Stomach (tissue), 19 donors: ENCODE measurements at places on chromosomes 7 and 10.

GRCh38 chr7:144818511-144818910 lies 17.3 kb downstream of the TPK1 start:
- DNase-seq = no peak

- peak; percentile 17 for DNase-seq
Observed at GRCh38 chr10:47025540-47026300, 114.5 kb downstream of the PTPN20 start.

- peak; percentile 44 for DNase-seq
Observed at GRCh38 chr10:77877441-77878344, 48.9 kb downstream of the DLG5 start.

GRCh38 chr10:28949005-28950004 lies 272.0 kb downstream of the BAMBI start:
- no peak for DNase-seq

DNA sequence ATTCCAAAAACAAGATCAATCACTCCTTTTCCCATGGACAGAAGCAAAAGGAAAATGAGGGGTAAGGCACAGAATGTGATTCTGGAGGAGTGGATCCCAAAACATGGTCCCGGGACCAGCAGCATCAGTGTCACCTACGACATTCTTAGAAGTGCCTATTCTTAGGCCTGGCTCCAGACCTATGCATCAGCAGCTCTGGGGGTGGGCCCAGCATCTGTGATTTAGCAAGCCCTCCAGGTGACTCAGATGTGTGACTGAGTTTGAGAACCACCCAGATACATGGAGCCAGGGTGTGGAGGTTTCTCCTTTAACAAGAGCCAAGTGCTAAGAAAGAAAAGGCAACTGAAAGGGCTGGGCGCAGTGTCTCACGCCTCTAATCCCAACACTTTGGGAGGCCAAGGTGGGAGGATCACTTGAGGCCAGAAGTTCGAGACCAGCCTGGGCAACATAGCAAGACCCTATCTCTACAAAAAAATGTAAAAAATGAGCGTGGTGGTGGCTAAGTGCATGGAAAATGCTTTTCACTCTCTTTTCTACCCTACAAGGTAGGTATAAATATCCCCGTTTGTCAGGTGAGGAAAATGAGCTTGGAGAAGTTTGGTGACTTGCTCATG lies 17.1 kb upstream of the ARPC1A start:
- DNase-seq = peak; percentile 57

DNA sequence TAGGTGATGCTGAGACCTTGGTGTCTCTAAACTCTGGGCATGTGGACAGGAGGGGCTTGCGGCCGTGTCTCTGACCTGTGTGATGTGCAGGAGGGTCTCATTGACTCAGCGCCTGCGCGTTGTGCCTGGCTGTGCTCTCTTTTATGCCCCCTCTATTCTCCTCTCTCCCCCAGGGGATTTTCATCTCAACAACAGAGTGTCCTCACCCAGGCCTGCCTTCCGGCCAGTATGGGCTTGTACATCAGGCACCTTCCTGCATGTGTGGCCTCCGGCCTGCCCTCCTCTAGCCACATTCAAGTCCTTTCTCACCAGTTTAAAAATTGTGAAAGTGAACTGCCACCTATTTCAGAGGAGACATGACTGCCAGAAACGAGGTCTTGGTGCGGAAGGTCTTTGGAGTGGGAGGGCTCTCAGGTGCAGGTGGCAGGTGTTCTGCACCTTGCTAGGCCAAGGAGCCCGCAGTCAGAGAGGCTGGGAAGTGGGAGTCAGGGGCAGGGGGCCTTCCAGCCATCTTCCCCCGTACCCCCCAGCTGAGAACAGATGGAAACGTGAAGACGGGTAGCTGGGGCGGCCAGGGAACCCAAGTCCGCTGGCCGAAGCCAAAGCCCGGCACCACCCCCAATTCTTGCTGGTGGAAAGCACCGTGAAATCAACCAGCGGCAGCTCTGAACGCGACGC lies 531 bp upstream of the INTS15 start:
- no peak for DNase-seq

GRCh38 chr10:63899673-63900300 lies 378.6 kb downstream of the REEP3 start:
- no peak for DNase-seq

GRCh38 chr7:136845899-136846465 lies 22.5 kb upstream of the CHRM2 start:
- no peak for DNase-seq

DNA sequence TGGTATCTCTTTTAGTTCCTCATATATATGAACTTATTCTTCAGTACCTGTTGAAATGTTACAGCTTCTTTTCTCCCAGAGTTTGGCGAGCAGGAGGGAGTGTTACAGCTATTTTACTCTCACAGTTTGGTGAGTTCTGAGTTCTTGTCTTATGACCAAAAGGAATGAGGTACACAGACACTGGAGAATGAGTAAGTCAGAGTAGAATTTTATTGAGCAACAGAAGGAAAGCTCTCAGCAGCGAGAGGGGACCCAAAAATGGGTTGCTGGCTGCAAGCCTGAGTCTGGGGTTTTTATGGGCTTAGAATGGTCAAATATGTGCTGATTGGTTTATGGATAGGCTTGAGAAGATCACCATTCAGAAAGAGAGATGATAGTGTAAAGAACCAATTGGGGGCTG lies 175.2 kb downstream of the CDK14 start:
- no peak for DNase-seq

- no peak for DNase-seq
Observed at GRCh38 chr7:71824006-71824760, 588.0 kb downstream of the CALN1 start.

GRCh38 chr7:108628678-108629077 lies 59.0 kb downstream of the DNAJB9 start:
- DNase-seq = no peak

- no peak for DNase-seq
Observed at GRCh38 chr7:8590791-8591190, 157.4 kb downstream of the NXPH1 start.

- no peak for DNase-seq
Observed at GRCh38 chr10:6721480-6721879, 141.4 kb upstream of the PRKCQ start.

- no peak for DNase-seq
Observed at GRCh38 chr7:55641811-55642210, 69.5 kb upstream of the VOPP1 start.

GRCh38 chr10:33453081-33454025 lies 118.9 kb upstream of the NRP1 start:
- DNase-seq = no peak

- no peak for DNase-seq
Observed at GRCh38 chr10:370449-370825, 235.2 kb downstream of the ZMYND11 start.

GRCh38 chr7:44309271-44310091 lies 15.9 kb downstream of the CAMK2B start:
- DNase-seq = peak; percentile 67

GRCh38 chr7:25240340-25240739 lies 12.1 kb upstream of the NPVF start:
- no peak for DNase-seq

DNA sequence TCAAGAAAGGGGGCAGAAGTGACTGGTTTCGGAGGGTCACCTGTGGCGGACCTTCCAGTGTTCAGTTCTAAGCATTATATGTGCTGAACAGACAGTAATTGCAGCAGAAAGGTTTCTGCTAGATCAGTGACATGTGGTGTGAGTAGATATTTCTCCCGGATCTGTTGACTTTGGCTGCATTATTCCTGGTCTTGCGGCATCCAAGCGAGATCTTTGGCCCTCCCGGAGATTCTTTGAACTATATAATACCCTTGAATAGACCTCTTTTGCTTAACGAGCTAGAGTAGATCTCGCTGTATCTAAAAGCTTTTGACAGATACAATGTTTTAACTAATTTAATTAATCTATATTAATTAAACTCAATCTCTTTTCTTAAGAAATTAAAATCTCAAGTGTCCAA lies 99.8 kb downstream of the PTN start:
- no peak for DNase-seq

- no peak for DNase-seq
Observed at GRCh38 chr10:72719941-72720592, 28.1 kb downstream of the MCU start.

- DNase-seq = no peak
Observed at GRCh38 chr7:107196834-107197610, 28.2 kb downstream of the HBP1 start.

DNA sequence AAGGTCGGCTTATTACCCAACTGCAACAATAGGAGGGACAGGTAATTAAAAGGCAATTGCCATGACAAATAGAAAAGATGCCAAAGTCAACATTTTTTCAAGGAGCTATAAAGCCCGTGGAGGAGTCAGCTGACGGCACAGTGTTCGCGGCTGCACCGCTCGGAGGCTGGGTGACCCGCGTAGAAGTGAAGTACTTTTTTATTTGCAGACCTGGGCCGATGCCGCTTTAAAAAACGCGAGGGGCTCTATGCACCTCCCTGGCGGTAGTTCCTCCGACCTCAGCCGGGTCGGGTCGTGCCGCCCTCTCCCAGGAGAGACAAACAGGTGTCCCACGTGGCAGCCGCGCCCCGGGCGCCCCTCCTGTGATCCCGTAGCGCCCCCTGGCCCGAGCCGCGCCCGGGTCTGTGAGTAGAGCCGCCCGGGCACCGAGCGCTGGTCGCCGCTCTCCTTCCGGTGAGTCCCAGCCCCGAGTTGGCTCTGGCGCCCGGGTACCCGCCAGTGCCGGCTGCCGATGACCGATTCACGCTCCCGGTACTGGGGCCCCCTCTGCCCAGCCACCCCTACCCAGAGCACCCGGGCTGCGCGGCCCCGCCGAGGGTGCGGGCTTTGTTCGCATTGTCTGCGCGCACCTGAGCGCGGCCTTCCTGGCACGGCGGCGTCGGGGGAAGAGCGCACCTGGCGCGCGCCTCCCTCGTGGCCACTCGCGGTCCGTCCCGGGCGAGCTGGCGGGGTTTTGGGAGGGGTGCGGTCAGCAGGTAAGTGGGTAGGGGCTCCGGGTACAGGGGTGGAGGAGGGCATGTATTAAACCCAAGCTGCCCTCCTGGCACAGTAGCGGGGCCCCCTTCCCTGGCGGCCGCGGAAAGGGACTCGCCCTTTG lies at the start of gene VWA2:
VWA2 (plus strand) TSS at position 138 of the 877 bp plus-strand sequence. CDS start 9,460 bp downstream, outside the sequence.
- DNase-seq = peak; percentile 76

DNA sequence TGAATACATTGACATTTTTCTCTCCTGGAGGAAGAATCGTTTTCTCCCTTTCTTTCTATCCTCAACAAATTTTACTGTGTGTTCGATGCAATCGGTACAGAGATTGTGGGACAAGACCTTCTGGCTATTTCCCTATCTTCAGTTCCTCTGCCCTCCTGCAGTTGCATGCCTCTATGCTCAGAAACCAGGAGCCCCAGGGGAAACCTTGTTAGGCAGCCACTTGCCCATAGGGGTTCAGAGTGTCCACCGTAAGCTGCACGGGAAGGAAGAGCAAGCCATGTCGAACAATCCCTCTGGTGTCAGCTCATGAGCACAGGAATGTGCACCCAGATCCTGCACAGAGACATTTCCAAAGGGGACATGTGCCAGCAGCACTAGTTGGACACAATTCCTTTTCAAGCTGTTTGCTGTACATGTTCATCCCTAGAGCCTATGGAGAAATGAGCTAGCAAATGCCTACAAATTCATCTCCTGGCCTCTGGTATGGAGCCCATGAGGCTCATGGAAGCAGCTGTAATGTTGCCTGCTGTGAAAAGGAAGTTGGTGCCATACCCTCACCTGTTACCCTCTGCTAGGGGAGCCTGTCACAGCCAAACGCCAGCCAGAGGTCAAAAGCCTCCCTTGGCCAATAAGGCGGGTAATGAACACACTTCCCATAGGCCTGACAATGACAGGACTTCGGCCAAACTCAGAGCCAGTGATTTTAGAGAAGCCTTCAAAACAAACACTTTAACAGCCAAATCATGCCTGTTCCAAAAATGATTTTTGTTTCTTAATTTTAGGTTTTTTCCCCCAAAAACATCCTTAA lies 35.9 kb upstream of the ASAH2 start:
- peak; percentile 19 for DNase-seq

- peak; percentile 36 for DNase-seq
Observed at GRCh38 chr10:42926843-42927242, 144.2 kb downstream of the BMS1 start.
